ENCODE measurements at places on chromosomes 3 and 15.

DNA sequence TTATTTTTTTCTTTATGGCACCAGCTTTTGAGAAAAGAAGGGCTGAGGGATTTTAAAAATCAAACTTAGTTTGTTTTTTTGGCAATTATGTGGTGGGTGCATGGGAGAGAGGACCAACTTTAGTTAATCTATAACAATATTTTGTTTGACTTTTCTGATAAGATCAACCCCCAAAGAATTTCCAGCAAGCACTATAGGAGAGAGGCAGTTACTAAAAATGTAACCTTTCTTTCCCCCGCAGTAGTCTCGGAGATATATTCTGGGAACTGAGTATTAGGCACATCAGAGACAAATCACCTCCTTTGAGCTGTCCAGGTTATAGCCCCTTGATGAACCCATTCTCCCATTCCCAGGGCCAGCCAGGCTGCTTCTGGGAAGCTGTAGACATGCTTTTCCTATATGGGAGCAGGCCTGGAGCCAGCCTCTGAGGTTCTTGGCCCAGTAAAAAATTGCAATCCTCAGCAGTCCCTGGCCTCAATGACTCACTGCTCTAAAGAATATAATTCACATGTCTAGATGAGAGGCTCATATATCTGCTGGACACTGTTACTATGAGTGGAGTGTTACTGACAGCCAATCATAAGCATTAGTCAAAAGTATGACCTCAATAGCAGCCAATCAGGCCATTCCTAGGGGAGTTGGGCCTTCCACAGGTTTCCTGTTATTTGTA is 138.3 kb upstream of the AGBL1 start:
- DNase-seq: no peak

- DNase-seq: no peak
Measured at GRCh38 chr3:40502034-40502433, 3.8 kb upstream of the ZNF620 start.

DNA sequence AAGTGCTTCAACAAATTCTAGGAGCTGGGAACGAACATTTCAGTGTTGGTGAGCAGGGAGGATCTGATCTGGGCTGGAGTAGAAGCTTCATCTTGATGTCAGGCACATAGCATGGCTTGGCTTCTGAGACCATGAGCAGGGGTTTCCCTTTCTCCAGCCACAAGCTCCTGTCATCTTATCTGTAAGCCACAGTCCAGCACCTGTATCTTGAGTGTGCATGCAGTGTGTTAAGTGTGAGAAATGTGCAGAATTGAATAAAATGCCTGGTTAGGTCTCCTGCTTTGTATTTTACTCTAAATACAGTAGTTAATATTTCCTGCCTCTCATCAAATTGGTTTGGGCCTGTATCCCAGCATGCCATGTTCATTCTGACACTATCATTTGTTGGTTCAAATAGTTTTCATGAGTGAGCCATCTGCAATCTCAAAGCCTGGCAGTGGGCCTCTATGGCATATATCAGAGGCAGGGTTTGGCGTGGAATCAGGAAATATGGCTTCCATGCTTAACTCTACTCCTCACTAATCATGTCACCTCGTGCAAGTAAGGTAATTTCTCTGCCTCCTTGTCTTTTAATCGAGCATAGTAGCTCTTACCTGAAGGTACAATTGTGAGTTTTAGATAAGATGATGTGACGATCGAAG is 43.3 kb downstream of the TLNRD1 start:
- no peak for DNase-seq

GRCh38 chr3:115518100-115518852 is 105.0 kb upstream of the GAP43 start:
- peak; percentile 35 for DNase-seq

GRCh38 chr3:73473898-73474416 is 150.8 kb downstream of the PDZRN3 start:
- DNase-seq: no peak

DNA sequence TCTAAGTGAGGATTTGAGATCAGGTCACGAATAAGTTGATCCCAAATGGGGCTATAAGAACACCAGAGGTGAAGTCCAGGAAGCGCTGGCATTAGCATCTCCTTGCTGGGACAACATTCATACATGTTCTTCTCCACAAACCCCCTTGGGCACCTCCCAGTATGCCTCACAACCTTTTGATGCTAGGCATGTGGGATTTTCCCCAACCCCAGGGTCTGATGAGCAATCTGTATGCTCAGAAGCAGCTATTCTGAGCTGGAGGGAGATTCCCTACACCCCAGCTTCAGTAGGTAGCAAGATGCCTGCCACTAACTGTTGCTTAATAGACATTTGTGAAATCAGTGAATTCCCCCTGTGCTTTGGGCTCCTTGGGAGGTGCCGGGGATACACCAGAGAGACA is 32.2 kb downstream of the SLC6A11 start:
- DNase-seq: no peak

GRCh38 chr15:85000937-85001336 is 19.3 kb downstream of the PDE8A start:
- no peak for DNase-seq

DNA sequence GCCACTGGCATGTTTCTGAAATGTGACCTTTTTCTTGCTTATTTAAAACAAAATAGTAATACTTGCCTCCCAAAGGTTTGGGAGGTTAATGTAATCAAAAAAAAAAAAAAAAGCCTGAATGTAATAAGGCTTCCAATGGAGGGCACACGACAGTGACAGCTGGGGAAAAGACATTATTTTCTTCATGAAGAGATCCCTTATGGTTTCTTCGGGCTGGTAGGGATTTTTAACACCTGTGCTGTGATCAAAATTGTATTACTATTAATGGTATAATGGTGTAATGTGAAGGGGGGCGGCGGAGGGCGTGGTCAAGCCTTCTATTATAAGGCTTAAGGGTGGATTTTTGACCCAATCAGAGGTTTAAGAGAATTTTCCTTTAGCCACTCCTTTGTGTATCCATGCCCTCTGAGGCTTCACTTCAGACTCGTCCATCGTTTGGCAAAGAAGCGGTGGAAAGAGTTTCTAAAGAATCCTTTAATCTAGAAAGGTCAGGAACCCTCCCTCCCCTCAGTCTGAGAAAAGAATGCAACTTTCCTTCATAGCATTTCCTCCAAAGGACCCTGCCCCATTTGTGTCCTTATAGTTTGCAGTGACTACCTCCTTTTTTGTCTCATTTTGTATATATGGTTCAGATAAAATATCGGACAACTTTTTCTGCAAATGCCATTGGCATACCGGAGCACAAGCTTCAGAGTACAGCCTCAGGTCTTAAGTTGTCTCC is 89.5 kb upstream of the CHD2 start:
- peak; percentile 68 for DNase-seq

GRCh38 chr15:85625856-85626255 is 168.9 kb downstream of the KLHL25 start:
- no peak for DNase-seq

GRCh38 chr3:71910108-71910507 is 125.2 kb upstream of the PROK2 start:
- no peak for DNase-seq

GRCh38 chr3:187263270-187263669 is 28.3 kb downstream of the MASP1 start:
- peak; percentile 3 for DNase-seq

Data from right kidney (tissue), 9 donors.